ENCODE measurements at places on chromosomes 16 and 17. TPM values are rescaled to one million over a fixed set of nuclear protein-coding genes. Genes with fewer than 3 reads are reported as not detected.

DNA sequence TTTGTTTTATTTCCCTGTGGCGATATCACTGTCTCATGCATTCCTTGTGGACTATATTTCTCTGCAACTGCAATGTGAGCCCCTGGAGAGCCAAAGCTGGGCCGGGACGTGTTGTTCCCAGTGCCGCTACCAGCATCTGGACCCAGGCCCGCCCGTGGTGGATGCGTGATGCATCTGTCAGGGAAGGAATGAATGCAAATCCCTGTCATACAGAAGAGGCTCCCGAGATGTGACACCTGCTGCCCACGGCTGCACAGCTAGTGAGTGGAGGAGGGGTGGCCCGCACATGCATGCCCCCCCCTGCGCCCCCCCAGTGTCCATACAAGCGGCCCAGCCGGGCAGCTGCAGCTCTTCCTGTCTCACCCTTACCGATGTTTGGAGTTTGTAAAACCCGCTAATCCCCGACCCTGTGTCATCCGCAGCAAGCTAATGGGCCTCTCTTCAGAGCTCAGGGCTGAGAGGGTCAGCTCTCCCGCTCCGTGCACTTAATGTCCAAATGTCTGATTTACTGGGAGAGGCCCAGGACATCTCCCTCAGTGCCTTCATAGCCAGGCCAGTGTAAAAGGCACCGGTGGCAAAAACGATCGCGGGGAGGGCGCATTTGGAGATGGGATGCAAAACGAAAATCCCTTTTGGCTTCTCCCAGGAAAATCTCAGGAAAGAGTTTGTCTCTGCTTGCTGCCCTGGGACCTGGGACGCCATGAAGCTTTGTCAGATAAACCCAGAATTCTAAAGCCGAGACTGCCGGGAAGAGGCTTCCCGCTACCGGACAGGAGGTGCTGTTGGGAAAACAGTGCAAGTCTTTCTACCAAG, 91.8 kb downstream of the FOXL1 start:
- peak; percentile 23 for DNase-seq

DNA sequence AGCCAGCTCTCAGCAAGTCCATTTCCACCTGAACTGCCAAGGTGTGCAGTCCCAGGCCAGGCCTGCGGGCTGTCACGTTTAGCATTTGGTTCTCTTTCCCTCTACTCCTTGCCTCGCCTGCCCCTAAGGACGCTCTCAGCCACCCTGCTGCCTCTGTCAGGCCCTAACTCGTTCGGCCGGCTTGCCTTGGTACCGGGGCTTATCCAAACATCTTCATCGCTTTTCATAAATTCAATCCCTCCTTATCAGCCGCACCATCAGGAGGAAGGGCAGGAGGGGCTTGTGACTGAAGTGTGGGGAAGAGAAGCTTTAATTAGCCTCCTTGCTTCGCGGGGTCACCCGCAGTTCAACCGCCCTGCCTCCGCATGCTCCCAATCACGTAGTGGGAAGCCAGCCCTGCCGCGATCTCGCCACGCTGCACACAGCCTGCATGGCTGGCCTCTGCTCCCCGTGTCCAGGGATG, 231.1 kb downstream of the SOX9 start:
- no peak for DNase-seq

CDT1 gene
- 4.7 TPM for total RNA-seq

- DNase-seq: no peak
Measured at GRCh38 chr16:82735673-82736091, 108.9 kb downstream of the CDH13 start.

DNA sequence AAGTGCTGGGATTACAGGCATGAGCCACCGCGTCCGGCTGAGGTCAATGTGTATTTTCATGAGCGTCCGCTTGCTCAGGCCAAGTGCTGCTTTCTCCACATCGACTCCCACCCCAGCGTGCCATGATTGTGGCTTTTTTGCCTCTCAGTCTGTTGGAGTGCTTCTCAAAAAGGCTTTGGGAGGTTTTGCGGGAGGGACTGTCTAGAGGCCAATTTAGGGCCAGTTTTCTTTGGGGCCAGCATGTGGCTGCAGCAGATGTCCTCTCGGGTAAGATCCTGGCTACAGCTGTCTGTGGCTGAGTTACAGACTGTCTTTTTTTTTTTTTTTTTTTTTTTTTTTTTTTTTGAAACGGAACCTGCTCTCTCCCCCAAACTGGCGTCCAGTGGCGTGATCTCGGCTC, 6.5 kb downstream of the C16orf90 start:
- DNase-seq: no peak

DNA sequence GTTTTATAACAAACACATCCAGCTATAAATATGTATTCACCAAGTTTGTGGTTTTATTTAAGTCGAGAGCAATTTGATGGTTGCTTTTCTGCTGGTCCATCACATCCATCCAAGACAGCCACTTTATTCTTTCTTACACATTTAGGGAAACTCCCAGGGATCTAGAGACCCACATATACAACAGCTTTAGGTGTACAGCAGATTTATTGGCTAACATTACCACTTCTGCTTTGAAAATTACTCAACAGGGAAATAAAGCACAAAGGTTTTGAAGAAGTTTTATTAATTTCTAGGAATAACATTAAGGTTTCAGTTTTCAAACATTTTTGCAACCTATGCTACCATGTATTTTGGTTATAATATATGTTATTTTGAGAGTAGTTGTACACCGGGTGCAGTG, 6.9 kb downstream of the ERCC4 start:
- no peak for DNase-seq

DNA sequence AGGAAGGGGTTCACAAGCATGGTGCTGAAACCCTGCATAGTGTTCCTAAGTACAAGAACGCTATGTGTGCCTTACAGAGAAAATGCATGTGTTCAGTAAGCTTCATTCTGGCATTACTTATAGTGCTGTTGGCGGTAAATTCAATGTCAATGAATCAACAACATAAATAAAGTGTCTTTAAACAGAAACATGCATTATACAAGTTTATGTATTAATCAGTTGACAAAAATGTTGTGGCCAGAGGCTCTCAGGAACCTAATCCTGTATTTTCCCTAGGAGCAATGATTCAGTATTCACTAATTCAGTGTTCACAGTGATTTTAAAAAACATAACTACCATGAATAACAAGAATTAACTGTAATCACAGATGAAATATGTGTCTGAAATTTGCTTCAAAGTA, 47.1 kb upstream of the MYOCD start:
- no peak for DNase-seq

CTNS gene
- 22.1 TPM for total RNA-seq

EPN3 gene
- total RNA-seq: 1.2 TPM

DNA sequence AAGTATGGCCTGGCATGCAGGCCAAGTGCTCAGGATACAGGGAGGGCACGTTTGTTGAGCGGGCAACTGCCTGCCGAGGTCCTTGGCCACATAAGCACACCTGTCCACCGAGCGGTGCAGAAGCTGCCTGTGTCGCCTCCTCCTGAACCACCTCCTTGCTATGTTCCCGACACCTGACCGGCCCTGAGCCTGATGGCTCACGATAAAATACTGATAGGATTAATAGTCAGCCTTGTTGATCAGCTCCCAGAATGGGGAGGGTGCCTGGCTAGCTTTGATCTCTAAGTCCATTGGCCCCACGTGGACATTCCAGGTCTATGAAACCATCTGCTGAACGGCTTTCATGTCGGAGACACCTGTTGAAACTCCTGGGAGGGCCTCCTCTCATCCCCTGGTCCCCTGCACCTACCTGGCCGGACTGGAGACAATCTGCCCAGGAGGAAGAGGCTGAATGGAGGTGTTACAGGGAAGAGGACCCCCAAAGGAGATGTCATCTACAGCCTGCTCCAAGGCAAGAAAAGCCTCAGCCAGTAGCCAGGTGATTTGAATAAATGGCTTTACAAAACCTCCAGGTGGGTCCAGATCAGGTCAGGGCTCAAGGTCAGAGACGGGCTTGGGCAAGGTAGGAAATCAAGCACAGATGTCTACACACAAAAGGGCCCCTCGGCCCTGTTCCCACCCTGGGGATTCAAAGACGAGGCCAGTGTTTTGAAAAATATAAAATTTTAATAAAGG, 33.4 kb downstream of the AXIN2 start:
- DNase-seq: no peak

DNA sequence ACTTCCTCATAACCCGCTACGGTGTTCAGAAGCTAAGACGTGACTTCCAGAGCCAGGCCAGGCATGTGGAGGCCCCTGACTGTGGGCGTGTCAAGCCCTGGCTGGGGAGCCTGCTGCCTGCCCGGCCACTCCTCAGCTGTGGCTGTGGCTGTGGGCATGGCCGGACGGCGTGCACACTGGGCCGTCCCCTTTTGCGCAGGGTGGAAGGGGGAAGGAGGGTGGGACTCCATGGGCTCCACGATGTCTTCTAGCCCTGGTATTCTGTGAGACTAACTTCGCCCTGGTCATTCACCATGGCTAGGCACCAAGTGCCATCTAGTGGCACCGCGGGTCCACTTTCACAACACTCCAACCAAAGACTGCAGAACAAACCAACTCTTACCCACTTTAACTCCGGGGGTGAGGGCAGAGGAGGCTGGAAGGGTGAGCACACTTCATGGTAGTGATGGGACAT, 67.9 kb downstream of the N4BP1 start:
- DNase-seq: peak; percentile 69

DNA sequence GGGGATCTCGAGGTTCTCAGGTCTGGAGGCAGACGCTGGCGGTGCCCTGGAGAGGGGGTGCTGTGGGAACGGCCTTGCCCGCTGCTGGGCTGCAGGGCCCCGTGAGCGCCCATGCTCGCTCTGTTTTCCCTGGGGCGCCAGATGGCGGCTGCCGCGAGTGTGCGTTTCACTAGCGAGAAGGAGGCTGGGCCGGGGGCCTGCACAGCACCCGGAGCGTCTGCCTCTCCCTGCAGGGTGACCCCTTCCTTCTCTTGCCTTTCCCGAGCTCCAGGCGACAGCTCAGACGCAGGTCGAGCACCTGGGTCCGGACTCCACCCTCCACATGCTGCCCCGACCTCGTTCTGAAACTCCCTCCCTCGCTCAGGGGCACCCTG, 2.7 kb downstream of the TELO2 start:
- DNase-seq: no peak

RSKR gene
- 7.9 TPM for total RNA-seq

FBXW10 gene
- not detected for total RNA-seq

IRX3 gene
- total RNA-seq: 56.8 TPM

All from upper lobe of left lung (tissue), 6 donors.